ENCODE measurements at places on chromosomes 16 and 17.

DNA sequence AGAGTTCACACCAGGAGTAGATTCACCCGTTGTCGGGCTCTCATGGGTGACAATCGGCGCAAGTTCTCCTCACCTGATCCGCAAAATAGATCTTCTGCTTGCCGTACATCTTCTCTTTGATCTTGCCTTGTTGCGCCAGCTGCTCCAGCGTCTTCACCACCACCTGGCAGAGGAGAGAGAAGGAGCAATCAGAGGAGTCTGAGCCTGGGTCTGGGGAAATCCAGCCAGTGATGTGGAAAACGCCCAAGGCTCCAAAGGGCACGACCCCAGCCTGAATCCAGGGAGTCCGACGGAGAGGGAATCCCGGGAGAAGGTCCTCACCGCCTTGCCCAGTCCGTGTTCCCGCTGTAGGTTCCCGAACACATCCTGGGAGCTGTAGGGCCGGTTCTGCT lies 393 bp downstream of the PSMC3IP start:
- DNase-seq: no peak

DNA sequence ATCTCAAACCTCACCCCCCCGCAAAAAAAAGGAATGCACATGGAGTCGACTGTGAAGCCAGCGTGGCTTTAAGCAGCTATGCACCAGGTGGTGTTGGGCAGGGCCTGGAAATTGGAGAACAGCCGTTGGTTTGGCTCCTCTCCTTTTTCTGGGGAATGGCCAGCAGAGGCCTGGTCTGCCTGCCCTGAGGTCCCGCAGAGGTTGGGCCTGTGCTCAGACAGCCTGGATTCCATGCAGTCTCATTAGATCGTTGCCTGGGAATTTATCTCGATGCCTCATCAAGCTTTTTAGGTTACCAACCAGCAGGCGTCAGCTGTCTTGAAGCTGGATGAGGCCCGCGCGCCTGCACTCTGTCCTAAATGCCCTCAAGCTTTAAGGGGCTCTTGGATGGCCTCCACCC lies 9.8 kb downstream of the SLC12A3 start:
- DNase-seq: no peak

DNA sequence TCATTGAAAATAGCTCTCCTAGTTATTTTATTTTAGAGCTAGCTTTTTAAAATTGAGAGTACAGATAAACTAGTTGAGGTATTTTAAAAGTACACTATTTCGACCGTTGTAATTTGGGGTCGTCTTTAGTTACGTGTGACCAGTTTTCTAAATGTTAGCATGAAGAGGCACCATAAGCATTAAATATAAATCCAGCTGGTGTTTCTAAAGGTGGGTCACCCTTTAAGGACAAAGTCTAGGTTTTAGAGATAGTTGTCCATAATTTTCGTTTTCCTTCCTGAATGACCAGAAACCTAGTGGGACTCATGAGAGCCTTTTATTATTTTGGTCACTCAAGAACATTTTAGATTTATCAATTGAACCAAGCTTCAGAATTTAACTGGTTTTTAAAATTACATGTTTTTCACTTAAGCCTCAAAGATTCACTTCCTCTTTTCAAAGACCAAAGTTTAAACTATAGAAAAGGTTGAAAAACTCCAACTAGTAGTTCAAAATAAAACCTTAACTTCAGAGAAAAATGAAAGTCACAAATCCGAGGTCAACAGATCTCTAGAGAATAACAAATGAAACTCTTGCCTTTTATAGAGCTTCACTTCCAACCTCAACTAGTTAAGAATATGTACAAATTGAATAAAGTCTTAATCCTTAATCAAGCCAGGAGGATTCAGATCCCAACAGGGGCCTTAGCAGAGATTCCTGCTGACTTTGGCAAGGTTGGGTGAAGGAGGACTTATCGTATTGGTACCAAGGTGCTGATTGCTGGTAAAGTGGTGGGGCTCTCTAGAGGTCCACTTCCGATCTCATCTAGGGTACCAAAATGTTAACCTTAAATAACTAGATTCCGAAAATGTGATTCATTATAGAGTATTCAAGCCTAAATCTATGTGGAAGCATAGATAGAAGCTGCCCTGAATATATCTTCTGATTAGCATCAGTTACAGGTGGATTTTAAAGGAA lies 32.5 kb downstream of the PHKB start:
- no peak for DNase-seq

GRCh38 chr17:58703137-58703915 lies 10.9 kb downstream of the RAD51C start:
- DNase-seq: no peak

DNA sequence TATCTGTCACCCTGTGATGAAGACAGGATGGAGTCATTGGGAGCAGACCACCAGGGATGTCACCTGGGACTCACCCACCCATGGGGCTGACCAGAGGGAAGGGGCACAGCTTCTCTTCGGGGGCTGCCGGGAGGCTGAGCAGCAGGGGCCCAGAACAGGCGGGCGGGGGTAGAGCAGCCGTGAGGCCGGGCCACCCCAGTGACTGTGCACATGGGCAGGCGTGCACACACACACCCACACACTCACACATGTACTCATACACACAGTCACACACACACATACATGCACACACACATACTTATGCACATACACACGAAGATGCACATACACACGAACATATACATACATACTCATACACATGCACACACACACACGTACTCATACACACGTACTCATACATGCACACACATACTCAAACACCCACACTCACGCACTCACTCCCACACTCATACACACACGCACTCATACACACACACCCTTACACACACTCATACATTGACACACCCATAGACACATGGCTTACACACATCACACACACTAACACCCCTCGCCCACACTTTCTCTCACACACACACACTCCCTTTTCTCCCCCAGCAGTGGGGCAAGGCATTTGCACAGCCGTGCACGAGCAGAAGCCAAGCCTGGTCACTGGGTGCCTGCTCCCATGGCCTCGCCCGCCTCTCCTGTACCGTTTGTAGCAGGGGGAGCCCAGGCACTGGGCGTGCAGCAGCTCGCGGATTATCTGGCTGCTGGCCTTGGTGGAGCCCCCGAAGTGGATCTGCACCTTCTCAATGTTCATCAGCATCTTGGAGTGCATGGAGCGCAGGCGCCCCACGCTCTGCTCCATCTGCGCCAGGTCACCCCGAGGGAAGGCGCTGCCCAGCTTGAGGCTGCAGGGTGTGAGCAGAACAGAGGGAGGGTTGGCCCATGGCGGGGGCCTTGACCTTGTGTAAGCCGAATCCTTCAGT lies 12.4 kb downstream of the UBALD2 start:
- no peak for DNase-seq

DNA sequence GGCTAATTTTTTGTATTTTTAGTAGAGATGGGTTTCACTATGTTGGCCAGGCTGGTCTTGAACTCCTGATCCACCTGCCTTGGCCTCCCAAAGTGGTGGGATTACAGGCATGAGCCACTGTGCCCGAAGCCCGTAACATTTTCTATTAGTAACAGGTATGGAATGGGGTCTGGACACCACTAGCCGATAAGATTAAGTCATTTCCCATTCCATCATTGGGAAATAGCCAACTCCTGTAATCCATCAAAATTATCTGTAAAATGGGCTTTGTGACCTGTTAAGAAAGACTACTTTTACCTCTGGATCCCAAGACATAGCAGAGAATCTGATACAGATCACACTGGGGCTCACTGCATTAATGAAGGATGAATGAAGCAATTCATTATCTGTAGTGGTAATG lies 3.9 kb upstream of the LUC7L3 start:
- no peak for DNase-seq

DNA sequence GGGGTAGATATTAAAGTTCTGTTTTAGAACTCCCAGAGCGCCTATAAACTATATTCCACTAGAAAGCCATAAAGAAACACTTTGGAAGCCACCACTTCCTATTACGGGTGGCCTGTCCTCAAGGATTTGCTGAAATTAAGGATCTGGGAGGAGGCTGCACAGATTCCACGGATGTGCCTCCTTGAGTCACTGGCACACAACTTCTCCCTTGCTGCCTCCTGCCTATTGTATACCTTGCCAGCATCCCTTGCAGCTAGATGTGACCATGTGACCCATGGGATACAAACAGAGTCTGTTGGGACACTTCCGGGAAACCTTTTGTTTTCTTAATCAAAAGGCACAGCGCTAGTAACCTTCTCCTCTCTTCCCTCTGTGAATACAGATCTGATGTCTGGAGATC lies 263.0 kb downstream of the C16orf95 start:
- no peak for DNase-seq

DNA sequence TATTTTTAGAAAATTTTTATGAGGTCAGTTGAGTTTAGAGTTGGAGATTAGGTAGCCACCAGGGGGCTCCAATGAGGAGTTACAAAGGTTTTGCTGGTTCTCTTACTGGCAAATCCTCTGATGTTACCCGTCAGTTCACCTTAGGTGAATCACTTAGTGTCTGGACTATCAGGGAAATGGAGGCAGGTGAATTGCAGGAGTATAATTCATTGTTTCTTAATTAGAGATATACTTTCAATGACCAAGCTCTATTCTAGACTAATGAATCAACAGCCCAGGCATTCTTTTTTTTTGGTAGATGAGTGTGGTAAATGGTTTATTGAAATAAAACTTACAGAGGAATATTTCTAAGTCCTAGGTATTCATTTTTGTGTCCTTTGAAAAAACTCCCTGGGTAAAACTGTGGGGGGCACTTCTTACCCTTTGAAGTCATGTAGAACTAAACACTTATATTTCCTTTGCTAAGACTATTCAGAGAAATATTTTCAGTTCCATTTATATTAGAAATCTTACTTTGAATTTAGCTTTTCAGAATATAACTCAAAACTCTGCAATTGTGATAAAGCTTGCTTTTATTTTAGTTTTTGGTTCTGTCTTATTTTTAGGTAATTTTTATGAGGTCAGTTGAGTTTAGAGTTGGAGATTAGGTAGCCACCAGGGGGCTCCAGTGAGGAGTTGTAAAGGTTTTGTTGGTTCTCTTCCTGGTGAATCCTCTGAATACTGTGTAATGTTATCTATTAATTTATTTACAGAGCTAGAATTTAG lies 17.7 kb downstream of the PSMD11 start:
- DNase-seq: peak; percentile 53

- DNase-seq: peak; percentile 86
These were observed 25.7 kb upstream of the SLC47A1 start for GRCh38 chr17:19507775-19508576.

DNA sequence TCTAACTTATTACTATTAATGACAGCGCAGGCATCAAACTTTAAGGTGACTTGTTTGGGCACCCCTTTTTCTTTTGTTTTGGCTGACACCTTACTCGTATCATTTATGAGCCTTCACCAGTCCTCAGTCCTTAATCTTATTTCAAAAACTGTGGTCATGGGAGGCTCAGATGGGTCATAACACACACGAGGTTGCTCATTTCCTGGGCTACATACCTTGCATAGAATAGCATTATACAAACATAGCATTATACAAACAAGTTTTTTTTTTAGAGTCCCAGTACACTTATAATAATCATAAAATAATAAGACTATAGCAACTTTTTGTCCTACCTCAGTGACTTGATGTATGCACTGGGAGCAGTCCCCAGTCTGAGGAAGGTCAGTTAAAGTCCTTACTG lies 11.2 kb upstream of the ACSF2 start:
- no peak for DNase-seq

GRCh38 chr16:88753602-88754001 lies 31.4 kb downstream of the PIEZO1 start:
- no peak for DNase-seq

GRCh38 chr17:42845918-42846593 lies 1.7 kb downstream of the AOC2 start:
- DNase-seq: no peak

DNA sequence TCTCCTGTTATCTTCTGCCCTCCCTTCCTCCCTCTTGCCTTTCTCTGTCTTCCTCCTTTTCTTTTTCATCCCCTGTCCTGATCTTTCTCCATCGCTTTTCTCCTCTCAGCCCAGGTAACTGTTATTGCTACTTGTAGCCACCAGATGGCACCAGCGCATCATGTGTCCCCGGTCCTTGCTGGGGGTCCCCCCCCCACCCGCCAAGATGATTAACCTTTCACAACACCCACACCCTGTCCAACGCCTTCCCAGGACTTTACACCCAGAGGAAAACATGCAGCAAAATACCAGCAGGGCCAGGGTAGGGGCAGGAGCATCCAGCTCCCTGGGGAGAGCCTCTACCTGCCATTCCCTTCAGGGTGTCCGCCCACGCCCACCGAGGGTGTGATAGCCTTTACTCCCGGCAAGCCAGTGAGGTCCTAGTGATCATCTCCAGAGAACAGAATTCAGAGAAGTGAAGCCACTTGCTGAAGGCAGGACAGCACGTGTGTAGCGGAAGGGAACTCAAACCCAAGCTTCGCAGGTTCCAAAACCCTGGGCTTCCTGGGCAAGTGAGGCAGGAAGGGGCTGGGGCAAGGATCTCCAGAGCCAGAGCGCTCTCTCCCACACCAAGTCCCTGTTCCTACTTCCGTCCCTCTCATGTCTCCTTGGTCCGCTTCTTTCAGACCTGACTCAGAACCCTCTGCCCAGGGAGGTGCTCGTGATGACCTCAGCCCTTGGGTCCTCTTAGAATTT lies 13.4 kb upstream of the TAC4 start:
- DNase-seq: peak; percentile 83

DNA sequence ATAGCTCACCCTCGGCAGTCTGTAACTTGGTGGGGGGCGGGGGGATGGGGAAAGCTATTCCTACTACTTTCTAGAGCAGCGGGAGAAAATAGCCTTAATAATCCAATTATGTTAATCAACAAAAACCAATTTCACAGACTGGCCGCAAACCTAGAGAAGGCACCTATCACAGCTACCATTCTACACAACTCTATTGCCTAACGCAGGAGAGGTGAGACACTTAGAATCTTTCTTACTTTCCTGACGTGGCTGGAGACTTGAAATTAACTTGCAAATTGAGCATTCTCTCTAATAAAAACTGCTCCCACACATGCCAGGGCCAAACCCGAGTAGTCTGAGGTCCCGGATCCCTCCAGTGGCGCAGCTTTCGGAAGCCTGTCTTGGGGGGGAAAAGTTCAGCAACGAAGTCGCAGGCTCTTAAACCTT lies 794 bp downstream of the SMG6 start:
- no peak for DNase-seq

DNA sequence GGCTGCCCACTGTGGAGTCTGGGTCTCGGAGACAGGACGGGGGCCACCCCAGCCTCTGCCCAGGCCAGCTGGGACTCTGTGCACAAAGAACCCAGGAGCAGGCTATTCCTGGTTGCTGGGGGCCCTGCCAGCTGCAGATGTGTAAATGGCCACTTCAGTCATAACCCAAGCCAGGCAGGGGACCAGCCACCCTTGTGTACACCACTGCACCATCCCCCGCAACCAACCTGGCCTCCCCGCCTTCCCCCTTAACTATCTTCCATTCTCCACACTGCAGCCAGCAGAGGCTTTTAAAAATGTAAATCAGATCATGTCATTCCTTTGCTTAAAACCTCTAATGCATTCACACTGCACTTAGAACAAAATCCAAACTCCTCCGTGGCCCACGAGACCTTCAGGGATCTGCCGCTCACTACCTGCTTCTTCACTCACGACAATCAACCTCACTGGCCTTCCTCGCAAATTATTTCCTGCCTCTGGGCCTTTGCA lies 28.3 kb downstream of the RTN4RL1 start:
- DNase-seq: no peak

DNA sequence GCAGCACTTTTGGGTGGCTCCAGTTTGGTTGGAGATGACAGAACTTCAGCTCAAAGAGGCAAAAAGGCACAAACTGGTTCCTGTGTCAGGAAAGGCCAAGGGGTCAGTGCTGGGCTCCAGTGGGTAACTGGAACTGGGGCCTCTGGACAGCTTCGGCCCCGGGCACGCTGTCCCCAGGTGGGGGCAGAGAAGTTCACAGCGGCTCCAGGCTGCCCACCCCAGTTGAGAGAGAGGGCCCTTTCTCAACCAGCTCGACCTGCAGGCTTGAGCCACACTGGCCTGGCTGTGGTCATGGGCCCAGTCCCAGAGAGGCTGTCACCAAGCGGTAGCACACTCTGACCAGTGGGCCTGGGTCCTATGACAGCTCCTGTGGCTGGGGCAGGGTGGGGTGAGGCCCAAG lies 24.5 kb downstream of the ADCY7 start:
- no peak for DNase-seq
